ENCODE measurements at places on chromosomes 3 and 15.

- DNase-seq = no peak
These were observed 29.3 kb downstream of the CTSH start for GRCh38 chr15:78915341-78916087.

GRCh38 chr3:140931016-140931454, 10.6 kb upstream of the SLC25A36 start:
- no peak for DNase-seq

DNA sequence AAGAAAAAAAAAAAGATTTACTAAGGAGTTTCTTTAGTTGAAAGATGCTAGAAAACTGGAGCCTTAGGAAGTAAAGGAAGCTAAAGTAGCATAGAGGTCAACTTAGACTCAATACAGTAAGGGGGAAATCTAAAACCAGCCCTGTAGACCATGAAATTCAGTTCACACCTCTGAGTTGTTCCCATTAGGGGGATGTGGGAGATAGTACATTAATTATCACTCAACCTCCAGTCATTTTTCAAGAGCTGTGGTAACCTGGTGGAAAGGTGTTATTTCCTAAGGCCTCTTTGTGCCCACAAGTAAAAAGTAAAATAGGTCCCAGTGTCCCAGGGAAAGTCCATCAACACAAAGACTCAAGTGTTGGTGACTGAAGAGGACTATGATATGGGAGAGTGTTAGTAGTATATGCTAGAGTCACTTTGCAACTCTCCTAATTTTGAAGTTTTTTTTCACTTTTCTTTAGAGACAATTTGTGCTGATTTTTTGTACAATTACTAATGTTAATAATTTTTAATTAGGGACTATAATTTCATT, 1274.4 kb upstream of the EPHA6 start:
- no peak for DNase-seq

DNA sequence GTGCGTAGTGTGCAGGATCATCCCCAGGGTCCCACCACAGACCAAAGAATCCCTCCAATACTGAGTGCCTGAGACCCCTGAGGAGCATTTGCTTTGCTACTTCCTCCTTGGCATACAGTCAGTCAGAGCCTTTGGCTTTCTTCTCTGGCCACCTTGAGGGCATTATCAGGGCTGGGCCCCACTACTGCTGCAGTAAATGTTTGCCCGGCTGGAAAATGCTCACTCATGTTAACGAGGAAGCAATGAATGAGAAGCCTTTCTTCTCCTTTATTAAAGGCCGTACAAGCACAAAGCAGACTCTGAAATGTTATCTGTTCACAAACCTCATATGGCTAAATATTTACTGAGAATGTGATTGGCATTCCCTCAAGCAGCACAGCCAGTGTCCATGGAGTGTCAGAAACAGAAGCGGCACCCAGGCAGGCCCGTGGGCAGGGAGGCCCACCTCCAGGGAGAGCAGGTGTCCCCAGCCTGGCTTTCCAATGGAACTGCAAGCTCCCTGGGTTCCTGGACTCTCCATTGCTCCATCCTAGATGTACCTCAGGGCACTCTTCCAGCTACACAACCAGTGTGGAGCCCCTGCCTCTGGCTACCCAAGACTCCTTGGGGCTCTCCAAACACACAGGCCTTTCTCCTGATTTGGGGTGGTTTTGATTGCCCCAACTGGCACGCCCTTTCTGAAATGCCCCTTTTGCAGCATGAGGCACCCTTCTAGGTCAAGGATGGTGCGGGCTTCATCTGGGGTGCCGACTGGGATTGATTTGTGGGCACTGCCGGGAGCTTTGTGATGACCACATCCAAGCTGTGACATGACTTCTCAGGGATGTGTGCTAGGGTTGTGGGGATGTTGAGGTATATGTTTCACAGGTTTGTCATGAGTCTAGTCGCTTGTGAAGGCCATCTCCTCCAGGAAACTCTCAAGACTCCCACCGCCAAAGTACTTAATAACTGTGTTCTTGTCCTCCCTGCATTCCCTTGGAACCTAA, 195.6 kb downstream of the FAM43A start:
- DNase-seq = no peak

DNA sequence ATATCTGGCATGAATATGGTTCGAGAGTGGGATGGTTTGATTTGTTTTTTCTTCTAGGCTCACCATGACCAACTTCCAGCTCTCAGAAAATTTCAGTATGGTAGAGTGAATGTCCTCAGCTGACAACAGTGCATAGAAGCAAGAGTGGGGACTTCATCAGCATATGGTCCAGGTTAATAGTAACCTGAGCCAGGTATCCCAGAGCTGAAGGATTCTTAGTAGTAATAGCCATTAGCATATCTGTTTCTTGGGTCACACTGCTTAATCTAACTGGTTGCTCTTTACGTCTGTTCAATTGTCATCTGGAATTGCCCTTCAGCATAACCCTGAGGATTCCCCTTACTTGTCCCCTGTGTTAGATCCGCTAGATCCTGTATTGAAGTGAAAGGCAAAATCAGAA, 151.8 kb downstream of the GMNC start:
- no peak for DNase-seq

DNA sequence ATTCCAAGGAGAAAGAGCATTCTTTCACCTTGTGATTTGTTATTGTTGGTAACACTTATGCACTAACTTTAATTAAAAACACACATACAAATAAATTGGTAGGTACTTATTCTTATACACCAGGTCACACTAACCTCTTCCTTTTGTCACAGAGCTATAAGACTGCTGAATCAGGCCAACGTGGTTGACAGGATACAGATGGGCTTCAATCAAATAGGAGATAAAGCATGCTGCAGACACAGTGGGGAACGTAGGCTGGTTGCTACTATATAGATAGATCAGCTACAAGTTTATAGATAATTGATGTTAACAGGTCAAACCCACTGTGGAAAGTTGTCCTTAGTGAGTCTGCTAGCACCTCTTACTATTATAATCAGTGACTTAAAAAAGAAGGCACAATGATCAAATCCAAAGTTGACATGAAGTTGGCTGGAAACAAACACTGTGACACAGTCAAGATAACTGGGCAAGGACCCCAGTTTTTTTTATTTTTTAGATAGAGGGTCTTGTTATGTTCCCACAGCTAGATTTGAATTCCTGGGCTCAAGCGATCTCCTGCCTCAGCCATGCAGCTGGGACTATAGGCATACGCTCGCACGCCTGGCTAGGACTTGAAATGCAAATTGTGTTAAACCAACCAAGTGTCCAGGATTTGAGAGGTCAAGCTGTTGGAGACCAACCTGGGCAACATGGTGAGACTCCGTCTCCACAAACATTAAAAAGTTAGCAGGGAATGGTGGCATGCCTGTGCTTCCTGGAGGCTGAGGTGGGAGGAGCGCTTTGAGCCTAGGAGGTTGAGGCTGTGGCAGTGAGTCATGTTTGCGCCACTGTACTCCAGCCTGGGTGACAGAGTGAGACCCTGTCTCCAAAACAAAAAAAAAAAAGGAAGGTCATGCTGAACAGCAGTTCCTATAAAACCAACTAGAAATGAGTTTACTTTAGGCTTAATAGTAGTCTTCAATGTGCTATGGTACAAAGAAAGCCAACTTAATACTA, 97.9 kb upstream of the MEX3B start:
- DNase-seq = no peak

GRCh38 chr3:38022301-38022700, 7.1 kb downstream of the PLCD1 start:
- no peak for DNase-seq

- no peak for DNase-seq
These were observed 202.0 kb downstream of the AKAP13 start for GRCh38 chr15:85582131-85583079.

GRCh38 chr15:83561661-83562060, 92.3 kb upstream of the ADAMTSL3 start:
- no peak for DNase-seq

GRCh38 chr15:68309024-68309423, 31.5 kb downstream of the FEM1B start:
- DNase-seq = no peak

DNA sequence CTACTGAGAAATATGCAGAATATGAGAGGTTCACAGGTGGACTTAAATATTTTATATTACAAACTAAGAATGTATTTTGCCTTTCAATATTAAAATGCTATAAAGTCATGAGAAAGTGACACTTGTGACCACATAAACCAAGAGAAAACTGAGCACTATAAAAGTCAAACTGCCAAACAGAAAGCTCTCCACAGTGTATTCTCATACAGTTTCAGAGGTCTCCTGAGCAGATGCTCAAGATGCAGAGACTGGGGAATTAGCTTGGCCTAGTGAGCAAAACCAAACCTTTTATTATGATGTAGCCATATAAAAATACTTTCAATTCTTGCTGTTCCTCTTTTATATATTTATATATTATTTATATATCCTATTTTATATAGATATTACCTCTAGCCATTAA, 227.8 kb downstream of the TBC1D5 start:
- no peak for DNase-seq

GRCh38 chr3:181753391-181753790, 41.7 kb downstream of the SOX2 start:
- no peak for DNase-seq

DNA sequence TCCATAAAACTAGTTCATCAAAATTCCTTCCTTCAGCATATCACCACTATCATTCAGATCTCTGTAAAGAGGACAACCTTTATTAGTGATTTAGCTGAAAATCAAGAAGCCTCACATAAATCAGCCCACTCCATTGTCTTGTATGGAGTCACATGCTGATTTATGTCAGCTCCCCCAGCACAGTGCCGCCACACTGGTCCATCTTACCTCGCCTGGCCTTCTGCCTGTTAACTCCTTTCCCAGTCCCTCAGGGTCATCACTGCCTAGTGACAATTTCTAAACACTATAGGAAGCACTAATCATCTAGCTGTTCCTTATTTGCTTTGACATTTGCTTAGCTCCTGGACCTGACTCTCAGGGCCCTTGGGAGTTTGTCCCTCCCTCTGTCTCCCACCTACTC, 75.4 kb downstream of the PLCL2 start:
- DNase-seq = no peak

- DNase-seq = no peak
These were observed 25.9 kb downstream of the TLE3 start for GRCh38 chr15:70071799-70072198.

DNA sequence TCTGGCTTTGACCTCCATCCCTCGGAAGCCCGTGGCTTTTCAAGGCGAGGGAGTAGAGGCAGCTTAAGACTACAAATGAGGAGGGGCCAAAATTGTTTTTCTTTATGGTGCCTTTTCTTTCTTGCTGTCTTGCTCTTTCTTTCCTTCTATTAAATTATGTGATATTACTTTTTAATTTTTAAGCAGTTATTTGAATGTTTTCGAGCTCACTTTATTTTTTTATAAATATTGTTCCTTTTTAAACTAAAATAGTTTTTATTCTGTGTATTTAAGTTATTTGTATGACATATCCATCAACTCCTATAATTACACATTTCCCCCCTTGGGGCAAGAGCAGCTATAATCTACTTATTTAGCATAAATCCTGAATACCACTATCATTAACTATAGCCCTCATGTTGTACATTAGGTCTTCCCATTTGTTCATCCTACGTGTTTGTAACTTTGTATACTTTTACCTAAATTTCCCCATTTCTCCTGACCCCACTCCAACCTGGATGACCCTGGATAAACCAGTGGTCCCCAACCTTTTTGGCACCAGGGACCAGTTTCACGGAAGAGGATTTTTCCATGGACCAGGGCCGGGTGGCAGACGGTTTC, 622 bp upstream of the PLSCR1 start:
- no peak for DNase-seq

DNA sequence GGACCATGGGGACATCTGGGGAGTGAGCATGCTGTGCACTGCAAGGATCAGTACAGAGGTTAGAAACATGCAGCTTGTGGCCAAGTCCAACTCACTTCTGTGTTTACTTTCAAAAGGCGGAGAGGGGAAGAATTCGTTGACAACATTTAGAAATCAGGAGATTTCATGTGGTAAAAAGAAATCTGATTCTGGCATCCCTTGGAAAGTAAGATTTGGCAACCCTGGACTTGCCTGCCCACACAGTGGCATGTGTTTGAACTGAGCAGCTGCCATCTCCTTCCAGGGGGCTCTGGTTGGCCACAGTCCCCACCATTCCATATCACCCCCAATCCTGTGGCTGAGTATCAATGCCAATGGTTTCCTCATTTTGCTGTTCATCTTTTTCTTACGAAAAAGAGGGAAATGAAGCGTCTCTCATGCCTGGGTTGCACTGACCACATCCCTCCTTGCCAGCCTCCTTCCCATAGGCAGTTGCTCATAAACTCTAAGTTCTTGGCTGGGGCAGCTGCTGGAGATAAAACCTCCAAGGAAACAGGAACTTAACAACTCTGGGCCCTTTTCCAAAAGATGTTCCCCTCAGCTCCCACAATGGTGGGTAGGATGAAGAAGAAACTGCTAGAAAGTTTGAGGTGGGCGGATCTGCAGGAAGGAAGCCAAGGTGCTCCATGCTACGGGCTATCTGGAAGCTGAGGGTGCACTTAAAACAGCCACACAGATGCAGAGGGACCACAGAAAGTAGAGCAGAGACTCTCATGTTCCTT, 29.2 kb downstream of the SLC6A11 start:
- DNase-seq = no peak

GRCh38 chr15:56168394-56168793, 75.3 kb downstream of the RFX7 start:
- no peak for DNase-seq

DNA sequence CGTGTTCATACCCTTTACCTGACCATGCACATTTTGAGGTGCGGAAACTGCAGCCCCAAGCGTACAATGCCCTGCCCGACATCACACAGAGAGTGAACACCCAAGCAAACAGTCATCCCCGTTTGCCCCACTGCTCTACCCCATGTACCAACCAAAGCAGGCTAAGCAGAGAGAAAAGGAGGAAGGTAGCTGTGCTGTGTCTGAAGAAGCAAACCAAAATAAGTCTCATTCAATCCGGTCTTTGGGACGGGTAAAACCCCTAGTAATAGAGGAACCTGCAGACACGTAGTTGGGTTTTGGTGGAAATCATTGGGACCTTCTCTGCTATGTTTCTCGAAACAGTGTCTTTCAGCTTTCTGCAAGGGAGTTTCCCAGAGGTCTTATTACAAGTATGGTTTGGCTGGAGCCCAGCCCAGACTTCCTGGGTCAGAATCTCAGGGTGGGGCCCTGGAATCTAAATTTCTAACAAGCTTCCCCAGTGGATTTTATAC, 164.6 kb upstream of the HES1 start:
- DNase-seq = no peak

DNA sequence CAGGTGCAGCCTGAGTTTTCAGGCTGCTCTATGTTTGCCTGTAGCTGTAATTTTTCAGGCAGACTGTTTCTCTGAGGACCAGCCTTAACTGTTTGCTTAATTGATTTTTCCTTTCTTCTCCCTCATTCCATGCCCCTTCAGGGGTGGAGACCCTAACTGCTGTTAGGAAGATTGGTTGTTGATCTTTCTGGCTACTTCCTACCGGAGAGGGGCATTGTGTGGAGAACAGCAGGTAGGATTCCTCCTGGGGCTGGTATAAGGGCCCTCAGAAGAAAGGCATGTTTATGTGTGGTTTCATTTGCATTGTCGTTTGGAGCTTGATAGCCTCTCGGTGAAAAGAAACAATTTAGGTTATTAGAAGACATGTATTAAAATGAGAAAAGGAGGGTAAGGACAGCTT, 56.9 kb upstream of the GOLGA6L2 start:
- DNase-seq = no peak
